Smooth muscle cell of trachea (primary cell): ENCODE measurements at places on chromosomes 13 and 19. TPM values are rescaled to one million over a fixed set of nuclear protein-coding genes. Genes with fewer than 3 reads are reported as not detected.

ACP5 gene
- 0.66 TPM in 1 of 2 replicates, not detected in the other for total RNA-seq

ZNF723 gene
- not detected in 2 replicates for total RNA-seq

BEST2 gene
- total RNA-seq, result 0.15 TPM in 1 of 2 replicates, not detected in the other

JAK3 gene
- total RNA-seq, result 0.58 and 2.6 TPM in 2 replicates

LGALS4 gene
- not detected in 2 replicates for total RNA-seq

ZNF682 gene
- total RNA-seq, result 3.0 and 3.8 TPM in 2 replicates

PRSS57 gene
- 0.17 TPM in 1 of 2 replicates, not detected in the other for total RNA-seq

IGSF23 gene
- total RNA-seq, result 0.17 TPM in 1 of 2 replicates, not detected in the other

EHD2 gene
- 244 and 347 TPM in 2 replicates for total RNA-seq

ZNF136 gene
- total RNA-seq, result 6.4 and 6.8 TPM in 2 replicates

PAK4 gene
- 7.8 and 11.8 TPM in 2 replicates for total RNA-seq
